ENCODE measurements at places on chromosomes 16 and 17.

DNA sequence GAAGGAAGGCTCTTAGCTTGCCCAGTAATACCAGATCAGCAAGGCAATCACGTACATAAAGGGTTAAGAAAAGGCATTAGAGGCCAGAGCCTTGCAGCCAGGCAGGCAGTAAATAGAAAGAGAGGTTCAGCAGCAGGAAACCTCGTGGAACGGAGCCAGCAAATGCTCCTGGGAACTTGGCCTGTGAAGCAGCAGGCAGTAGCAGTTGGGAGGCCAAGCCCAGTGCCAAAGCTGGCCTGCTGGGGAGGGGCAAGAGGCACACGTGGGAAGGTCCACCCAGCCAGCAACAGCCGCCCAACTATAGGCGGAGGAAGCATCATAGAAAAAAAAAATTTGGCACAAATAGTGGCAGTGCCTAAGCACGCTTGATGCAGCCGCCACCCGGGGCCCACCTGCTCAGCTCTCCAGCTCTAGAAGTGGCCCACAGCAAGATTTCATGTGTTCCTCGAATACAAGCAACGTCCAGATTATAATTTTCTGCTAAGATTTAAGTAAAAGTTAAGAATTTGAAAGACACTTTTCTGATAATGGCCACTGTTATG is 2339.5 kb downstream of the TP53TG3F start:
- no peak for DNase-seq

GRCh38 chr17:3792481-3792880 is 8.5 kb downstream of the ITGAE start:
- DNase-seq: no peak

DNA sequence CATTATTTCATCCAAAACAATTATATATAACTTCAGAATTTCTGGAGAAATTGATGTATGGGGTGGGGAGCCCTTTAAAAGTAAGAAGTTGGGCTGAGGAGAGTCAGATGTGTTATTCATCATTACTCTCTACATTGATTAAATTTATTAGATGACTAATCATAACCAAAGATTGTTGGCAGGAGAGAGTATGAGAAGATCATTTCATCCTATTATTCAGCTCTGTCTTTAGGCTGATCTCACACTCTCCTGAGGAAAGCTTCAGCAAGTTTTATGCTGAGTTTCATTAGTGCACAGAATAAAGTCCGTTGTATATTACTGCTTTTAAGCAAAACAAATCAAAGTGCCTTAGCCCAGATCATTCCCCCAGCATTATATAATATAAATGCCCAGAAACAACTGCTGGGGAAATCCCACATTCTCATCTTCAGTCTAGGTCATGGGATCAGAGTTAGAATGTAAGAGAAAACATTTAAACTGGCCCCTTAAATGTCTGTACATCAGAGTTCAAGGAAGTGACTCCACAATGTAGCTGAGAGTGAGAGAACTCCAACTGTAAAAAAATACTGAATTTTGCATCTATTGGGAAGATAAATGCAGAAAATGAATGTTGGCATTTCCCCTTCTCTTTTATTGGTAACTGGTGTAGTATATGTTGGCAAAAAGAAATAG is 130.1 kb upstream of the HLF start:
- DNase-seq: peak; percentile 19

- no peak for DNase-seq
Measured at GRCh38 chr17:40352779-40353394, 11.7 kb downstream of the GJD3 start.

DNA sequence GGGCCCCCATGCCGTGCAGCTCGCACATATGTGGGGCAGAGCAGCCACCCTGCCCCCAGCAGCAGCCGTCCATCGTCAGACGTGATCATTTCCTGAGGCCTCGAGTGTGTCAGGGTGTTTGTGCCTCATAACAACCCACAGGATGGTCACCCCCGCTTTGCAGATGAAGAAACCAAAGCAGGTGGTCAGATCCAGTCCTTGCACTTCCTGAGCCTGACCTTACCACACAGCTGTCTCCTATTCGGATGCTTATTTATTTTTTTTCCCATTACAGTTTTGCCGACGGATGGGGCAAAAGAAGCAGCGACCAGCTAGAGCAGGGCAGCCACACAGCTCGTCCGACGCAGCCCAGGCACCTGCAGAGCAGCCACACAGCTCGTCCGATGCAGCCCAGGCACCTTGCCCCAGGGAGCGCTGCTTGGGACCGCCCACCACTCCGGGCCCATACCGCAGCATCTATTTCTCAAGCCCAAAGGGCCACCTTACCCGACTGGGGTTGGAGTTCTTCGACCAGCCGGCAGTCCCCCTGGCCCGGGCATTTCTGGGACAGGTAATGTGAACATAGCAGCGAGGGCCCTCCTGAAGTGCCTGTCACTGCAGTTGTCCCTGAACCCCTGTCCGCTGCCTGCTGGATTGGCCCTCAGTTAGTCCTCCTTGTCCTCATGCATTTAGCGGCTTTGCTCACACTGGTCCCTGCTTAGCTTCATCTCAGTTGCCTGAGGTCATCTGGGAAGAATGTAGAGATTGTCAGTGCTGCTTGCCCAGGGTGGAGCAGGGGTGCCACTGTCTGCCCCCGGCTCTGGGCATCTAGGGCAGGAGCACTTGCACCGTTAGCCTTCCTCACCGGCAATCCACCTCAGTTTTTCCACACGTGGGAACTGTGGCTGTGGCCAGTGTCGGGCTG is 1.4 kb downstream of the MPG start:
- DNase-seq: peak; percentile 9

GRCh38 chr17:43880420-43880991 is 26.8 kb downstream of the MPP2 start:
- DNase-seq: no peak

DNA sequence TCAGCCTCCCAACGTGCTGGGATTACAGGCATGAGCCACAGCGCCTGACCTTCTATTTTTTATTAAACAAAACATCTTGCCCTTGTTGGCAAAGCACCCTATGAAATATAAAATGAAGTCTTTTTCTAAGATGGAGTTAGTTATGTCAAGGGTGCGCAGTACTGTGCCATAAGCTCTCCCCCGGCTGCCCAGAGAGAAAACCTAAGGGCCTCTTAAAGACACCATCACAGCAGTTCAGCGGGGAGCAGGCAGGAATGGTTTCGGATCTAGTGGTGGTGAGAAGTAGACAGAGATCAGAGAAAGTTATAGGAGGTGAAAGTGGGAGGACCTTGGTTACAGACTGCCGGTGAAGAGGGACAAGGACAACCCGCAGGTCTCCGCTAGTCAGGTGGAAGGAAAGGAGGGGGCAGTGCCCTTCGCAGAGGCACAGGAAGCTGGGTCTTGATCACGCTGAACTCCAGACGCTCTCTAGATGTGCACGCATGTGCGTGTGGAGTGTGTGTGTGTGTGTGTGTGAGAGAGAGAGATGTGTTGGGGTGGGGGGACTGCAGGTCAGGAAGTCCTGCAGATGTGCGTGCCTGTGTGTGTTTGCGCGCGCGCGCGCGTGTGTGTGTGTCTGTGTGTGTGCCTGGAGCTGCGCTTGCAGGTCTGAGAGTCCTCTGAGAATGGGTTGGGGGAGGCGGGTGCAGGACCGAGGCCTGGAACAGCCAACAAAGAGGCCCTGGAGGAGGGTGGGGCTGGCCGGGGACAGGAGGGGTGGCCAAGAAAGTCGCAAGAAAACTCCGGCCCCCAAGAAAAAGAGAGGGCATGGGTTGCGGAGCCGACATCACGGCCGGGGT is 748 bp upstream of the CMTM3 start:
- peak; percentile 56 for DNase-seq

- no peak for DNase-seq
Measured at GRCh38 chr16:89014403-89015230, 37.6 kb upstream of the CBFA2T3 start.

DNA sequence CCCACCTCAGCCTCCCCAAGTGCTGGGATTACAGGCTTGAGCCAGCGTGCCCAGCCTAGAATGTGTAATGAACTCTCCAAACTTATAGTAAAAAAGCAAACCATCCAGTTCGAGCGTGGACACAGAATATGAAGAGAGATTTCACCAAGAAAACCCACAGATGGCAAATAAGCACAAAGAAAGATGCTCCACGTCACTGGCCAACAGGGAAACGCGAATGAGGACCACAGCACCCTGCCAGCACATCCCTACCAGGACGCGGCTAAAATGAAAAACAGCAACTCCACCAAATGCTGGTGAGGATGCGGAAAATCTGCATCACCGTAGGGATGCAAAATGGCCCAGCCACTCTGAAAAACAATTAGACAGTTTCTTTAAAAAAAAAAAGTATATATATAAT is 1.4 kb downstream of the MVD start:
- DNase-seq: no peak

DNA sequence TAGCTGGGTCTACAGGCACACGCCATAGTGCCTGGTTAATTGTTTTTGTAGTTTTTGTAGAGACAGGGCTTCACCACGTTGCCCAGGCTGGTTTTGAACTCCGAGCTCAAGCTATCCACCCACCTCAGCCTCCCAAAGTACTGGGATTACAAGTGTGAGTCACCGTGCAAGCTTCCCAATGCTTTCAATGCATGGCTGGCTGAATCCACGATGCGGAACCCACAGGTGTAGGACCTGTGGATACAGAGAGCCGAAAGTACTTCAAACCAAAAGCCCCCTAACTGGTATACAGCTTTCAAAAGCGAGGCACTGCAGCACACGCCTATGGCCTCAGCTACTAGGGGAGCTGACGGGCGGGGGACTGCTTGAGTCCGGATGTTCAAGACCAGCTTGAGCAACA is 44.8 kb downstream of the METTL16 start:
- DNase-seq: no peak

- DNase-seq: peak; percentile 34
Measured at GRCh38 chr16:20956319-20956718, 55.7 kb downstream of the LYRM1 start.

DNA sequence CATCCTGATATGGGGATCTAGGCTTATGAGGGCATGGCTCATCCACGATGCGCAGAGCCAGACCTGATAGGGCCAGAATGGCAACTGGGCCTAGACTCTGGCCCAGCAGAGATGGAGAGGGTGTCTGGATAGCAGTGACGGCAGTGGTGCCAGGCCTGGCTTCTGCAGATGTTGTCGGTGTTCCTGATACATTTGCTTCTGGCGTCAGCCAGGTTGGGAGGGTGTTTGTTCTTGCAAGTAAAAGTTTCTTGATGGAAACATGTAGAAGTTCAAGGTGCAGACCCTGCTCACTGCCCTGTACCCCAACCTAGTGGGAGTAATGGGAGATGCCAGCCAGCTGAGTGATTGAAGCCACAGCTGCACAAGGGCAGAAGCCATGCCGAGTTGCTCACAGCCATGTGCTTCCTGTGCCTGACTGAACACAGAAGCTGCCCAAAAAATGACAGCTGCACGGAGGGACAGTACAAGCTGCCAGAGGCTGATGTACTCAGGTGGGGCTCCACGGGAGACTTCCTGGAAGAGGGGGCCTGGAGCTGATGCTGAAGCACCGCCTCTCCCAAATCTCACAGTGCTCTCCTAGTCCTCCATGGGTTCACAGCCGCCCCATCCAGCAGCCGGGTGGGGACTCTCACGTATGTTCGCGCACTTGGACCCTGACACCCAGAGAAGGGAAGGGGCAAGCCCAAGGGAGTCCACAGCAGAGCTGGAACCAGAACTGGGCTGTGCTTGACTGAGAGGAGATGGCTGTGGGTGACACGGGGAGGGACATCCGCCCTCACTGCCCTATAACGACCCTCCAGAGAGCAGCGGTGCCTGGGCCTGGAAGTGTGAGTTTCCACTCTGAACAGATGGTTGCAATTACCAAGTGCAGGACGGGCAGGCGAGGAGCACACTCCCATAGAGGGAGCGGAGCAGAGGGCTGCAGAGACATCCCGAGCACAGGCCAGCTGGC is 78.7 kb downstream of the N4BP1 start:
- DNase-seq: peak; percentile 76

DNA sequence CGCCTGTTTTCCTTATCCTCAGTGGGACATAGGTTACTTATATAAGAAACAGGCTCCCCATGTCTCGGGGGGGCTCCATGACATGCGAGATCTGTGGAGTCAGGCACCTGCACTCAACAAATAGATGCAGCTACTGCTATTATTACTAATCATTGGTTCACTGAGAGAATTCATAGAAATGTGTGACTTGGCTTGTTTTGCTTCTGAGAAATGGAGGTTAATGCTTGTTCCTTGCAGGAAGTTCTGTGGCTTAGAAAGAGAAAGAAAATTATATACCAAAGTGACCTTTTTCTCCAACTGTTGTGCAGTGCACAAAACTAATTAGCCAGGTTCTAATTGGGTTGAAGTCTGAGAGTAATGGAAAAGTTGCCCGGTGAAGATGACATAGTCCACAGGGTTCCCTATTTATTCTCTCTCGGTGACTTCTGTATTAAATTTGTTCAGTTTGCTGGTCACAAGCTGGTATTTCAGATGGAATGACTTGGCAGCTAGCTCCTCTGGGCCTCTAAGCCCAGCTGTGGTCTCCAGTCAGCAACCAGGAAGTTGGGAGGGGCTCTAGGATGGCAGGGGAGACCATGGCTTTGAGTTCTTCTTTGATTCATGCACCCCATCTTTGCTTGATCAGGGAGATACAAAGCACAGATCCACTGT is 17.6 kb upstream of the MAF start:
- DNase-seq: no peak

- DNase-seq: no peak
Measured at GRCh38 chr16:23868136-23868535, 32.4 kb downstream of the PRKCB start.

- DNase-seq: no peak
Measured at GRCh38 chr17:9821921-9822320, at the start of gene GSG1L2. GSG1L2 (minus strand) TSS chr17:9822079; CDS start chr17:9822071, 8 bp downstream.

DNA sequence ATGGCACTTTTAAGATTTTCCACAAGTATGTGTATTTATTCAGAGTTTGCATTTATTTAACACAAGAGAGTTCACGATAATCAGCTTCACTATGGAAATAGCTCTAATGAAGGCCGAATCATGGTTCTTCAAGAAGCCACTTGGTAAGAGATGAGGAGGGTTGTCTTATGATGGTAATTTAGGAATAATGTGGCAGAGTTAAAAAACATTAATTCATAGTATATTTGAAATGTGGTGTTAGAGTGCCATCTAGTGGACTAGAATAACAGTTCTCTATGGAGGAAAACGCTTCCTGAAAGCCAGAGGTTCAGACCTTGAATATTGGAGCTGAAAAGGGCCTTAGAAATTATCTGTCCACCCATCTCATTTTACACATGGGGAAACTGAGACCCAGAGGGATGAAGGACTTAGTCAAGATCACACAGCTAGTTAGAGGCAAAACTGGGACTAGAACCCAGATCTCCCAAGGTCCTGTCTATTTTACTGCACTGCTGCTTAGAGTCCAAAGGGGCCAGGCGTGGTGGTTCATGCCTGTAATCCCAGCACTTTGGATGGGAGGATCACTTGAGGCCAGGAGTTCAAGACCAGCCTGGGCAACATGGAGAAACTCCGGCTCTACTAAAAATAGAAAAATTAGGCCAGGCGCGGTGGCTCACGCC is 33.8 kb upstream of the KPNB1 start:
- peak; percentile 59 for DNase-seq

DNA sequence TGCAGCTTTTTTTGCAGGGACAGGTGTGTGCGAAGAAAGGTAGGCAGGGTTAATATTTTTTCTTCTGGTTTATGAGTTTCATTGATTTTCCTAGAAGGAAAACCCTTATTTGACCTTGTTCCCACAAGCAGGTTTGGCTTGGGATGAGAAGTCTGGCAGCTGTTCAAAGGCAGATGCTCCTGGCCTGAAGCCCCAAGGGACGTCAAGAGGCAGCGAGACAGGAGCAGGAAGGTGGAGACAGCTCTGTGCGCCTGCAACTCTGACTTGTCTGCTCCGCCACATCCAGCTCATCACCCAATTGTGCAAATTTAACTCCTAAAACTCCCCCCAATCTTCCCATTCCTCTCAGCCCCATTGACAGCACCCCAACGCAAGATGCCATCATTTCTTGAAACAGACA is 136.8 kb upstream of the XYLT1 start:
- DNase-seq: no peak

- peak; percentile 23 for DNase-seq
Measured at GRCh38 chr16:15690296-15690695, 40.3 kb downstream of the NDE1 start.

- peak; percentile 99 for DNase-seq
Measured at GRCh38 chr17:42422958-42423712, at the start of gene CAVIN1. CAVIN1 (minus strand) TSS chr17:42423256; CDS start chr17:42423097, 159 bp downstream.

Measured in fibroblast of upper back skin (primary cell).